ENCODE measurements at places on chromosomes 2 and 18. TPM values are rescaled to one million over a fixed set of nuclear protein-coding genes. Genes with fewer than 3 reads are reported as not detected.
A peak's percentile ranks its signal among the peaks of the same experiment; 100 is the strongest.

GRCh38 chr2:239252393-239252792 lies 148.4 kb downstream of the HDAC4 start:
- no peak for DNase-seq

- DNase-seq = no peak
Measured at GRCh38 chr2:51158251-51158650, 126.3 kb upstream of the NRXN1 start.

DNA sequence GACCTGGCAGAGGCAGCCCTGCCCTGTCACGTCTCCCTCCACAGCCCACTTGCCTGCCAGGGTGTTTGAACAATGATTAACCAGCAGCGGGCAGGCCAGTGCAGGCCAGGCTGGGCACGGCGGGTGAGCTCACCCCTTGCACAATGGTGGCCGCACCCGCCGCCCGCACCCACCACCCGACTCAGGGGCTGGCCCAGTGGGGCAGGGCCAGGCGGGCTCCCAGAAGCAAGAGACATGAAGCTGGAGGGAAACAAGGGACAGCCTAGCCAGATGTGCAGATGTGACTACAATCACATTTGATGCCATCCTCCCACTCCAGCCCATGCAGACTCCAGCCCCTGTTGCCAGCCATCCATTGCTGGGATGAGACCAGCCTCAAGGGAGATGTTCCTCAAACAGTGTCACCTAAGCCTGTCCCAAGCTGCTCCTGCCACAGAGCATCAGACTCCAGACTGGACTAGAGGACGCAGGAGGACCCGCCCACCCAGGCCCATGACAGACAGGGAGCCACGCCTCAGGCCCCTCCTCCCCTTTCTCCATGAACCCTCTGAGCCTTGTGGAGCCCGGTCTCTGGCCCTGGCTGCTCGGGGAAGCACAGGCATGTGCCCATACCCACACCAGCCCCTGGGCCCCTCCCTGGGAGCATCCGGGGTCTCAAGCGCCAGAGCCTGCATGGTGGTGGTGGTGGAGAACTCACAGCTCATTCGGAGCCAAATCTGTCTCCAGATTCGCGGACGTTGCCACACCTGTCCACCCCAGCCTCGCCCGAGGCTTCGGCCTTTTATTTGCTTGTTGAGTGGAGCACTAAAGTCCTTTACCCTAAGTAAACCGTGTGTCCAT lies 45.0 kb downstream of the SDC1 start:
- DNase-seq = peak; percentile 52

DNA sequence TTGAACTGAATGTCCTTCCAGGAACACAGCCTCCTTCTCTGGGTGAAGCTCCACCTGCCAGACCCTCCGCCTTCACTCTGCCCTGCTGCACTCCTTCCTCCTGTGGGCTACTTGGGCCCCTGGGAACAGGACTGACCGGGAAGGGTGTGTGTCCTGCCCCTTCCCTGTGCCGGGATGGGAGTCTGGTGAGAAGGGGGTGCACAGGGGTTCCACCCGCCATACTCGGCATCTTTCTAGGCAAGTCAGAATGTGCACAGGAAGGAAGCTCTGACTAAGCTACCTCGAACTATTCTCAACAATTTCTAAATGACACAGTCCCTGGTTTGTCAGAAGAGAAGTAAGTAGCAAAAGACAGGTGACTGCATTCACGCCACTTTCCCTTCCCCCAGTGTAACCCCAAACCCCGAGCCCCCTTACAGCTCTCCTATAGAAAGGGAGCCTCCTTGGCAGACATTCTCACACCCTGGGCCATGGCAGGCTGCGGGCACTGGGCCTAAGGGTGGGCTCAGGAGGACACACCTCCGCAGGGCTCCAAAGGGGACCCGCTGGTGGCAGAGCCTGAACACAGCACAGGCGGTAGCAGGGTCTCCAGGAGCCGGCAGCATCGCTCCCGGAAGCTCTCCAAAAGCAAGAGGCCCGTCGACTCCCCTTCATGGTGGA lies 184.1 kb downstream of the HDAC4 start:
- DNase-seq = no peak

- DNase-seq = no peak
Measured at GRCh38 chr2:269356-270030, 4.7 kb downstream of the ACP1 start.

DNA sequence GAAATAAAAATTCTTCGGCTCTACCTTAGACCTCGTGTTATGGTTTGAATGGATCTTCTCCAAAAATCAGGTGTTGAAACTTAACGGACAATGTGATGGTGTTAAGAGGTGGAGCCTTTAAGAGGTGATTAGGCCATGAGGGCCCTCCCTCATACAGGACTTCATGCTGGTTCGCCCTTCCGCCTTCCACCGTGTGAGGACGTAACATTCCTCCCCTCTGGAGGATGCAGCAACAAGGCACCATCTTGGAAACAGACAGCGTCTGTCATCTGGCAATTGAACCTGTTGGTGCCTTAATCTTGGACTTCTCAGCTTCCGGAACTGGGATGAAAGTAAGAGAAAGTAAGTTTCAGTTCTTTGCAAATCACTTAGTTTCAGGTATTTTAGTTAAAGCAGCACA lies 126.3 kb upstream of the SPRED2 start:
- DNase-seq = no peak

GRCh38 chr2:67216103-67216502 lies 181.0 kb upstream of the ETAA1 start:
- no peak for DNase-seq

Gene CHMP3
- polyA plus RNA-seq = 138 TPM

Gene TXNDC2
- polyA plus RNA-seq = not detected

GRCh38 chr2:69837533-69837932 lies 8.1 kb downstream of the GMCL1 start:
- DNase-seq = no peak

Gene PRKCE
- 8.7 TPM for polyA plus RNA-seq

GRCh38 chr2:23497063-23497462 lies 112.1 kb downstream of the KLHL29 start:
- DNase-seq = no peak

- no peak for DNase-seq
Measured at GRCh38 chr2:234457421-234457820, 39.5 kb downstream of the ARL4C start.

DNA sequence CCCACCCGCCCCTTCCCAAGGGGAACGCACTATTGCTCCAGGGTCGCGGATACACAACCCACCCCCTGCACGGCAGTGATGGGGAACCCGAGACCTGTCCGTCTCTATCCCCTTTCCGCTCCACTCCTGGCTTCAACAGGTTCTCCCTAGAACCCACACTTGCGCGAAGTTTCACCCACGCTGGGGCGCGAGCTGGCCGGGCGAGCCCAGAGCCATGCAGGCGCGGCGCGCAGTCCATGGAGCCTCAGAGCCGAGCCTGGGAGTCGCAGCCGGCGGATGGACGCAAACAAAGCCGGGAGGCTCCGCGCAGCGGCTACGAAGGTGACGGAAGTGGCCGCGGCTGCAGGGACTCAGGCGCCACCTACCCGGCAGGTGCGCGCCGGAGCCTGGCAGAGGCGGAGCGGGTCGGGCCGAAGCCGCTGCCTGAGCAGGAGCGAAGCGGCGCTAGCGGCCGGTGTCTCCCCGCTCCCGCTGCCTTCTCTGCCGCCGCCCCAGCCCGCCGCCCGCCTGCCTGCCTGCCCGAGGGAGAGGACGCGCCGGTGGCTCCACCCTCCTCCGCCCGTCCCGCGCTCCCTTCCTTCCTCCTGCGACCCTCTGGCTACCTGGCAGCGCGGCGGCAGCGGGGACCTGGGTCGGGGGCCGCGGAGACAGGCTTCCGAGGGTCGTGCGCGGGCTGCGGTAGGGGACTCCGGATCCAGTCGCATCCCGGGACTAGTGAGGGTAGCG lies 14.0 kb downstream of the ALPG start:
- DNase-seq = no peak

Gene UGT1A4
- not detected for polyA plus RNA-seq

GRCh38 chr2:215828528-215829184 lies 184.7 kb downstream of the MREG start:
- no peak for DNase-seq

GRCh38 chr2:164882276-164882675 lies 40.7 kb upstream of the COBLL1 start:
- no peak for DNase-seq

DNA sequence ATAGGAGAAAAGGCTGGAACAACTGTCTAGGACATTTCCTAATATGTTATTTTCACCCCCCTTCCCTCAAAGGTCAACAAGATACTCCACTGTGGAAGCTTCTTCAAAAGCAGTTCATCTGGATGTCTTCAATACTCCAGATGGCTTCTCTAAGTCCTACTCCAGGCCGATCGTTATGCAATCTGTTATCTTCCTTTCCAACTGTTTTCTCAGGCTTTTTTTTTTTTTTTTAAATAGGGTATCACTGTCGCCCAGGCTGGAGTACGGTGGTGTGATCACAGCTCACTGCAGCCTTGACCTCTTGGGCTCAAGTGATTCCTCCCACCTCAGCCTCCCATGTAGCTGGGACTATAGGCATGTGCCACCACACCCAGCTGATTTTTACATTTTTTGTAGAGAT lies 26.3 kb downstream of the ATP8B1 start:
- no peak for DNase-seq

GRCh38 chr2:37321029-37321682 lies 3.5 kb downstream of the PRKD3 start:
- DNase-seq = no peak

Gene SLC5A7
- polyA plus RNA-seq = 1.3 TPM

DNA sequence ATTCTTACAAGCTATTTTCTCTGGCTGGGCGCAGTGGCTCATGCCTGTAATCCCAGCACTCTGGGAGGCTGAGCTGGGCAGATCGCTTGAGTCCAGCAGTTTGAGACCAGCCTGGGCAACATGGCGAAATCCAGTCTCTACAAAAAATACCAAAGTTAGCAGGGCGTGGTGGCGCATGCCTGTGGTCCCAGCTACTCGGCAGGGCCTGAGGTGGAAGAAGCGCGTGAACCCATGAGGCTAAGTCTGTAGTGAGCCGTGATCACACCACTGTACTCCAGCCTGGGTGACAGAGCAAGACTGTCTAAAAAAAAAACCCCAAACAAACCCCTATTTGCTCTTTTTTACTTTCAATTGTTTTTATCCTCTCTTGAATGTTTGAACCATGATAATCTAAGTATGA lies 37.0 kb downstream of the PPP4R1 start:
- DNase-seq = no peak

GRCh38 chr2:199850218-199850717 lies 724 bp downstream of the FTCDNL1 start:
- DNase-seq = no peak

Gene CMPK2
- 4.0 TPM for polyA plus RNA-seq

GRCh38 chr2:236661061-236661761 lies 91.6 kb downstream of the ACKR3 start:
- no peak for DNase-seq

Gene ABHD1
- polyA plus RNA-seq = 1.4 TPM

- no peak for DNase-seq
Measured at GRCh38 chr2:215205787-215206186, 67.4 kb upstream of the ABCA12 start.

DNA sequence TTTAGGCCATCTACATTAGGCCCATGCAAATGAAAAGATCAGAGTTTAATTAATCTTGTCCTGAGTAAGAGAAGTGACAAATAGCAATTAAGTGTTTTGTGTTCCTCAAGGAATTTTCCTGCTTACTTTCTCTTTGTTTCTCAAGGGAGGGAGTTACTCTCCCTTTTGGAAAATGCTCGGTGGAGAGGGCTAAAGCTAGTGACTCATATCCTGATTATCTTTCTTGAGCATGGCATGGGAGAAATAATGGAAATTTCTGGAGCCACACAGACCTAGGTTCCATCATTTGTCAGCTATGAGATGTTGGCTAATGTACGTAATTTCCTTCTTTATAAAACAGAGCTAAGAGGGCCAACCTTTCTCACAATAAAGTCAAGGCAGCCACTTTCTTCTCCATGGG lies 177.1 kb downstream of the ETAA1 start:
- no peak for DNase-seq

- DNase-seq = peak; percentile 38
Measured at GRCh38 chr2:198127627-198128026, 323.2 kb downstream of the PLCL1 start.

DNA sequence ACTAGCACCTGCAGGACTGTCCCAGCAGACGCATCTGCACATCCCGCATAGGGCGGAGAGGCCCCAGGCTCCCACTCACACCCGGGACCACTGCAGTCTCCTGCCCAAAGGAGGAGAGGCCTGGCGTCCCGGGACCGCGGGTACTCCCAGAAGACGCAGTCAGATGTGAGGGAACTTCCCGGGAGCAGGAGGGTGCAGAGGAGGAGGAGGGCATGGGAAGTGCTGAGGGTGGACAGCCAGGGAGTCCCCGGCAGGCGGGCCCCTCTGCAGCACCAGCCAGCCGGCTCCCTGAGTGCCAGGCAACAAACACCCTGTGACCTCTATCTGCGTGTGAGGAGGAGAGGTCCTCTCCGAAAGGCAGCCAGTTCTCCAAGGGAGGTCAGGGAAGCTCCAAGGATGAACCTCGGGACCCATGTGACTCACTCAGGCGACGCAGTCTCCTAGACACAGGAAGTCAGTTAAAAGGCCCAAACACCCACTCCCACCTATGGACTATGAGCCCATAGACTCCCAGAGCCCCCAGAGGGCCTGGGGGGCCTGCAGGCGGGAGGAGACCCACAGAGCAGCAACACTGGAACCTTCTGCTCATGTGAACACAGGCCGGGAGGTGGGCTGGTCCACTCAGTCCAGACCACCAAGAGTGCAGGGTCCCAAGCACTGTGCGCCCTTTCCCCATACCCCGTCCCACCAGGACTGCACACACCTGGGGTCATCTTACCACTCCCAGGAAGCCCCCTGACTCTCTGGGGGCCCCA lies 4.2 kb downstream of the PXDN start:
- no peak for DNase-seq

DNA sequence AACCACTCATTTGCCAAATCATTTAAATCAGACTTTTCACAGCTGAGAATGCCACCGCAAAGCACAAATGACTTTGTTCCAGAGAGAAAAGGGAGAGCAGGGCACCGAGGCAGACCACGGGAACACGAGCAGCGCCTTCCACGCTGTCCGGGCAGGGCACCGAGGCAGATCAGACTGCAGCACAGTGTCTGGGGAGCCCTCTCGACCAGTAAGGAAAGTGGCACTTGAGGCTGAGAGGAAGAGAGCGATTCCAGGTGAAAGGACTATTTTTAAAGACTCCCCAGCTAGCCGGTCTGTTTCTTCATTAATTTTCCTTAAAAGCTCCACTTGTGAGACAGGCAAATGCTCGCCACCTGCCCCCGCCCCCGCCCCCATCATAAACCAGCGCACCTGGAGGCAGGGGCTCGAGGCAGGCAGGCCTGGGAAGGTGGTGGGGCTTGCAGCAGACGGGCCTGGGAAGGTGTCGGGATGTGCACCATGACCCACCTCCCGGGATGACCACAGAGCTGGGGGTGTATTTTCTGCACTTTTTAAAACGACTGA lies 80.9 kb upstream of the CTDP1 start:
- DNase-seq = no peak
